ENCODE measurements at places on chromosomes 3 and 15. TPM values are rescaled to one million over a fixed set of nuclear protein-coding genes. Genes with fewer than 3 reads are reported as not detected.

- DNase-seq = peak; percentile 46
Observed at GRCh38 chr15:74725225-74725774, at the start of gene CYP1A1. Gene CYP1A1 (minus strand): TSS chr15:74725528. CDS start chr15:74723097, 2,431 bp downstream.

DNA sequence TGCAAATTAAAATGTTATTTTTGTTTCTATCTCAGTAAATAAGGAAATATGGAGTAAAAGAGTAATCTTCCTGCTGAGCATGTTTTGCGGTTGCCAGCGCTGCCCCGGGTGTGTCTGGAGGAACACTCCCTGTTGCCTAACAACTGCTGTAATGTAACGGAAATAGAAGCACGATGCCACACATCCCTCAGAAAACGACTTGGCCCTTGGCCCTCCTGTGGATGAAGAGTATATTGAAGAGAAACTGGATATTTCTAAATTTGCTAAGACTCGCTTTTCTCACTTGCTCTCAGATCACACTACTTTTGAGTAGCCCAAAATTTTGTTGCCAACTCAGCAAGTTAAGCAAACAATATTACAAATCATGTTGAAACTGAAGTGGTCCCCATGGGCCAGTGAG lies 18.9 kb downstream of the CX3CR1 start:
- DNase-seq = peak; percentile 73

GRCh38 chr3:181797431-181797830 lies 85.7 kb downstream of the SOX2 start:
- DNase-seq = peak; percentile 94

- DNase-seq = no peak
Observed at GRCh38 chr3:83034806-83035703, 1273.6 kb upstream of the GBE1 start.

- no peak for DNase-seq
Observed at GRCh38 chr15:39710681-39711080, 72.0 kb downstream of the FSIP1 start.

GRCh38 chr3:100436951-100437350 lies 35.6 kb downstream of the LNP1 start:
- DNase-seq = no peak

DNA sequence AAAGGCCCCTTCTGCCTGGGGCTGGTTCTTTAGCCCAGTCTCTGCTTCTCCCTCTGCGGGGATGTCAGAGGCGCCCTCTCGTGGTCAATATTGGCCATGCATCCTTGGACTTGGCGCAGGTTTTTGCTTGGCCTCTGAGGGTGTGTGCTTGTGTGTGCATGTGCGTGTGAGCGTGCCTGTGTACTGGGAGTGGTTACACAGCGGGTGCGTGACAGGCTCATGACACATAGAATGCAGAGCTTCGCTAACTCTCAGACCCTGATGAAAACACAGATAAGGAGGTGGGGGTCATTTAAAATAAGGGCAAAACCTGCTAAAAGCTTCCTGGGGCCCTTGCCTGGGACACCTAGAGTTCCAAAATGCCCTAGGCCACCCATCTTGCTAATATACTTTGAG lies 160.9 kb downstream of the SMAD6 start:
- peak; percentile 86 for DNase-seq

DNA sequence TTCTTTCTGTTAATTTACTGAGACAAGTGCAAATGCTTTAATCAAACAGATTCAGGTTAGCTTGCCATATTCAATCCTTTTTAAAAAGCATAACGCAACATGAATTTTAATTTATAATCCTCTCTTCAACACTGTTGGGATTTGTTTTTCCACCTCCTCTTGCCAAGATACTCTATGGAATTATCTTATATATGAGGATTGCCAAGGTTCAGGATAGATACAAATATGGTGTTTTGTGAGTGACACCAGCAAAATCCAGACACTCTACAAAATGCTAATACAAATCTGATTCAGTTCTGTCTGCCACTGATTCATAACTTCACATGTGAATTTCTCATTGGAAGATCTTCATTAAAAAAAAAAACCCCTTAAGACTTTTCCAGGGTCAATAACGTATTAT lies 104.8 kb downstream of the FBN1 start:
- DNase-seq = no peak

DNA sequence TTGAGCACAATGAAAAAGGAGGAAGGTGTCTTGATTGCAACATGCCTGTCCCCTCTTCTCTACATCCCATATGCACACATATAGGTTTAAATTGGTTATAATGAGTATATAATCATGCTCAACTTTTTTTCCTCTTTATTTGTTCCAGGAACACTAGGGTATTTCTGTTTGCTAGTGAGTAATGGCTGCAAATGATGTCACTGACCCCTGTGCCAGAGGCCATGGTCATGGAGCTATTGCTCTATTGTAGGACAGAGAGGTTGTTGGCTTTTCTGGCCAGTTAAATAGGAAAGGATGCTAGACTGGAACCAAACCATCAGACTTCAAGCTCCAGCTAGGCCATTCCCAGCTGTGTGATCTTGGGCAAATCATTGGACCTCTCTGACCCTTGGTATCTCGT lies 9.6 kb downstream of the ARHGEF3 start:
- DNase-seq = no peak

- DNase-seq = peak; percentile 84
Observed at GRCh38 chr15:34721802-34722438, 32.9 kb downstream of the GJD2 start.

DNA sequence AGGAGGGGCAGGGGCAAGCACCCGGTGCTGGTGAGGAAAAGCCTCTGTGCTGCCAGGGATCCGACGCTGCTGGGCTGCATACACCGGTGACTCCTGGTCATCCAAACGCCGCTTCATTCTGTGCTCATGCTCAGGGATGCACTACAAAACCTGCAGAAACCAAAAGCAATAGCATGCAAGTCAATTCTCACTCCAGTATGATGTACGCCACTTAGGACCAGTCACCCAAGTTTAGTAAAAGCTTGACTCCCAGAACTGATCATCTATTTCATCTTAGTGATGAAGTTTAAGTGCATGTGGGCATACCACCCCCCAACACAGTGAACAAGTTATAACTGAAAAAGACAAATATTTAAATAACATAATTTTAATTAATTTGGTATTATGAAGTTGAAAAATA lies 21.2 kb downstream of the SIN3A start:
- no peak for DNase-seq

GRCh38 chr3:21330293-21330692 lies 420.7 kb downstream of the ZNF385D start:
- no peak for DNase-seq

- no peak for DNase-seq
Observed at GRCh38 chr15:52309154-52309548, 13.5 kb upstream of the MYO5C start.

FILIP1L gene
- not detected for total RNA-seq

PIF1 gene
- total RNA-seq = 7.0 TPM

SPATA12 gene
- total RNA-seq = 0.69 TPM

HLTF gene
- total RNA-seq = 82.0 TPM

ADAMTSL3 gene
- total RNA-seq = 0.05 TPM

SEMA3G gene
- 0.40 TPM for total RNA-seq
